Smooth muscle cell of the umbilical artery (primary cell): ENCODE measurements at places on chromosomes 6 and 20. TPM values are rescaled to one million over a fixed set of nuclear protein-coding genes. Genes with fewer than 3 reads are reported as not detected.

Gene PAX1
- total RNA-seq = not detected in 2 replicates

Gene SCGN
- not detected in 2 replicates for total RNA-seq

Gene CCN6
- total RNA-seq = not detected in 2 replicates

Gene NOP56
- 119 and 127 TPM in 2 replicates for total RNA-seq

Gene SMLR1
- not detected in 2 replicates for total RNA-seq

Gene RFX6
- not detected in 2 replicates for total RNA-seq

Gene CD93
- total RNA-seq = 0.69 and 0.89 TPM in 2 replicates

Gene TMEM217
- 1.2 and 2.2 TPM in 2 replicates for total RNA-seq

Gene GPLD1
- total RNA-seq = under 0.01 and 0.32 TPM in 2 replicates

Gene GHRH
- total RNA-seq = not detected in 2 replicates

Gene SIRPB1
- 0.42 and 2.1 TPM in 2 replicates for total RNA-seq

Gene ACAT2
- 41.0 and 57.5 TPM in 2 replicates for total RNA-seq

Gene MYL9
- 31.2 and 35.2 TPM in 2 replicates for total RNA-seq

Gene CAPN11
- not detected in 2 replicates for total RNA-seq
